Body of pancreas (tissue), 4 donors: ENCODE measurements at places on chromosomes 6 and 20.

DNA sequence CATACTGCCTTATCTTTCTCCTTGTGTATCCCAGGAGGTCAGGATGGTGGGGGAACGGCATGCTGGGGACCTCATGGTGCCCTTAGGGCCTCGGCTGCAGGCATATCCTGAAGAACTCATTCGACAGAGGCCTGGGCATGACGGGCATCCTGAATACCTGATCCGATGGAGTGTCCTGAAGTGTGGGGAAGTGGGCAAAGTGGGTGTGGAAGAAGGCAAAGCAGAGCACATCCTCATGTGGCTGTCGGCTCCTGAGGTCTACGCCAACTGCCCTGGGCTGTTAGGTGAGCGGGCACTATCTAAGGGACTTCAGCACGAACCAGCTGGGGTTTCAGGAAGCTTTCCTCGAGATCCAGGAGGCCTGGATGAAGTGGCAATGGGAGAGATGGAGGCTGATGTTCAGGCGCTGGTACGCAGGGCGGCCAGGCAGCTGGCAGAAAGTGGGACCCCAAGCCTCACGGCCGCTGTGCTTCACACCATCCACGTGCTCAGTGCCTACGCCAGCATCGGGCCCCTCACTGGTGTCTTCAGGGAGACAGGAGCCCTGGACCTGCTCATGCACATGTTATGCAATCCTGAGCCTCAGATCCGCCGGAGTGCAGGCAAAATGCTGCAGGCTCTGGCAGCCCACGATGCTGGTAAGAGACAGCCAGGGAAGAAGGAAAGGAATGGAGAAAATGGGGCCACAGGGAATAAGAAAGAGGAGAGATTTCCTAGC is 2.4 kb downstream of the CUL9 start:
- no peak overlapping the region for H3K4me3 ChIP-seq
- H3K27me3 ChIP-seq: no peaks in the 10 kb centered on the region
- peaks cover 19% of the 10 kb centered on the region for H3K4me1 ChIP-seq
- no peaks in the 10 kb centered on the region for H3K36me3 ChIP-seq
- H3K27ac ChIP-seq: no peak overlapping the region

DNA sequence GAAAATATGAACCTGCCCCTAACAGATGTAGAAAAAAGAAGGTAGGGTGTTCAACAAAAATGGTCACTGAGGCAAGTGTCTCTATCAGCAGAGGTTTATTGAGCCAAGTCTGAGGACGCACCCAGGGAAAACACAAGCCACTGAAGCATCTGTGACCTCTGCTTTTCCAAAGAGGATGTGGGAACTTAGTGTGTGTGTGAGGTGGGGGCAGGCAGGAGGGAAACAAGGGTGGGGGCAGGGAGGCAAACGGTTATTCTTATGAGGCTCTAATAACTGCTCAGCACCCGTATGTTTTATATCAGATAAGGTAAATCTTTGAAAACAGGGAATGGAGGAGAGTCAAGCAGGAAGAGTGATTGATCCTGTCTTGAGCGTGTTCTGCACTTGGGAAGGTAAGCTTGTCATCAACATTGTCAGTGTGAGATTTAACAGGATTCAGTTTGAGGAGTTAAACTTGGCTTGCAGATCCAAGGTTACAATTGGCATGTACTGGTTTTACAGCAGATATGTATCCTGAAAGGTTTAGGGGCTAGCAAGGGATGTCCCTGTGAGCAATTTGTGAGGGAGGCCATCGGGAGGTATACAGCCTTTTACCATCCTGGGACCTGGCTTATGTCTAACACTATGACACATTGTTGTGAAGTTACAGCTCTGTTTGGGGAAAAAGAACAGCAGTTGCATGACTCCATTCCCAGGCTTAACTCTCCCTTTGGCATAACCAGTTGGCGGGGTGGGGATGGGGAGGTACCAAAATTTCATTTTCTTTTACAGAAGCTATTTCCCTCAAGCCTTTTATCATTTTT is 33.7 kb downstream of the NINL start:
- no peak overlapping the region for H3K4me3 ChIP-seq
- no peak for DNase-seq
- peaks cover 15% of the 10 kb centered on the region for H3K4me1 ChIP-seq

GRCh38 chr6:7238526-7238899 is 74.5 kb downstream of the SSR1 start:
- peak overlapping the region; percentile 93 for H3K27ac ChIP-seq
- peaks cover 99% of the 10 kb centered on the region for H3K4me1 ChIP-seq
- no peak overlapping the region for H3K4me3 ChIP-seq
- no peaks in the 10 kb centered on the region for H3K36me3 ChIP-seq
- H3K27me3 ChIP-seq: no peaks in the 10 kb centered on the region
- no peak for DNase-seq

DNA sequence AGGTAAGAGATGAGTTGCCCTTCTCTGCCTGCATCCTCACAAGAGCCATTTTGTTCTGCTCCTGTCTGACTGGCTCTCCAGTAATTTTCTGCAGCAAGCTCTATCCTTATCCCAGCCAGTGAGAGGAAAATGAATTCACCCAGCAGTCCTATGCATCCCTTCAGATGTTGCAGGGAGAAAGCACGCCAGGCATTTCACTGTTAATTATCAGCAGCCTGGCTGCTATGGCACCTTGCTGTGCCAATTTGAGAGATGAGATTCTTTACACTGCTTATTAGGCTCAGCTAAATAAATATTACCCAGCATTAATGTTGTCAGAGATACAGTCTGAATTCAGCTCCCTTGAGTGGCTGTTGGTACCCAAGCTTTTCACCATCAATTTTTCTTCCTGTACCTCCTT is 61.1 kb upstream of the SNAP25 start:
- H3K4me3 ChIP-seq: no peak overlapping the region
- H3K36me3 ChIP-seq: no peaks in the 10 kb centered on the region
- H3K27me3 ChIP-seq: no peaks in the 10 kb centered on the region
- no peaks in the 10 kb centered on the region for H3K4me1 ChIP-seq
- no peak for DNase-seq

DNA sequence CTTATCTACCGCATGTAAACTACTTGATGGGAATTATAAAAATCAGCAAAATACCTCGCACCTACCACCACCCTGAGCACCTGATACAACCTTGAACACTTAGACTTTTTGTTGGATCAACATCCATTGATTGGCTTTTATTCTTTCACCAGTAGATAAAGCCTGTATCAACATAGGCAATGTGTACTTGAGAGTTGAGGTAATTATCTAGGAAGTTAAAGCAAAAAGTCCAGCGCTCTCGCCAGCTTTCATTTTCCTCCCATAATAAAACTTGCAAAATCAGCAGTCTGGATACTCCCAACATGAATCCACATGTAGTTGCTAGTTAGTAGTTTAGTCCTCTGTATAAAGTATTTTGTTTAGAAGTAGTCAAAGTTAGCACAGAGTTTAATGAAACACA is 132.0 kb upstream of the PRDM1 start:
- no peaks in the 10 kb centered on the region for H3K27me3 ChIP-seq
- DNase-seq: no peak
- no peak overlapping the region for H3K27ac ChIP-seq
- no peaks in the 10 kb centered on the region for H3K4me1 ChIP-seq
- H3K36me3 ChIP-seq: no peaks in the 10 kb centered on the region
- H3K4me3 ChIP-seq: no peak overlapping the region

DNA sequence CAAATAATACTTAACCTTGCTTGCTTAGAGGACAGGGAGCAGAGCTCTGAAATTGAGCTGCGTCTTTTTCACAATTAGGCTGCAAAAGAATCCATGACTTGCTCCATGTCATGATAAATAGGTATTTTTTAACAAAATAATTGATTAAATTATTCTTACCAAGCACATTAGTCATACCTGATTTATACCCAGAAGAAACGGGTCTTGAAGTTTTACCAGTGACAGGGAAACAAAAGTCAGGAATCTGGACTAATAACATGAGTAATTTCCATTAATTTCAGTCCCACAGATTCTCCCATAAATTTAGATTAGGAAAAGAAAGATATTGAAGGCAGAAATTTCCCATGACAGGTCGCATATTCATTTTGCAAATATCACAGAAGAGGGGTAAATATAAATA is 85.0 kb upstream of the BMP5 start:
- no peaks in the 10 kb centered on the region for H3K27me3 ChIP-seq
- DNase-seq: no peak
- no peak overlapping the region for H3K27ac ChIP-seq
- H3K36me3 ChIP-seq: no peaks in the 10 kb centered on the region
- no peaks in the 10 kb centered on the region for H3K4me1 ChIP-seq

- H3K36me3 ChIP-seq: no peaks in the 10 kb centered on the region
- no peaks in the 10 kb centered on the region for H3K4me1 ChIP-seq
- DNase-seq: no peak
- H3K27me3 ChIP-seq: no peaks in the 10 kb centered on the region
Observed at GRCh38 chr20:47610945-47611250, 109.2 kb downstream of the NCOA3 start.

DNA sequence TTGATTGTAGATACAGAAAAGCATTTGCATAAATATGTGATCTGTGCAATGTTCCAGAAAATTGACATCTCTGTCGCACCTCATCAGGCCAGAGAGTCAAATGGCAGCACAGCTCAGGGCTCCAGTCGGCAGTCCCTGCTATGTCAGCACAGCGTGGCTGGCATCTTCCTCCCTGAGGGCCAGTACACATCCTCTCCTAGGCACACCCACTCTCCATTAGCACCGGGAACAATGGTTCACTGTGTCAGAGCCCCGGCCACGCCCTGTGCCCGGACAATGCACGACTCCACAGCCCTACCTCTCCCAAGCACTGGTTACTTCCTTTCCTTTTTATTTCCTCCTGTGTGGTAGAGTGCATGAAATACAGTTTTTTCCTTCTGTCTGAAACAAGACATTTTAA is 114.9 kb downstream of the FOXC1 start:
- no peak for DNase-seq
- no peaks in the 10 kb centered on the region for H3K27me3 ChIP-seq
- peak overlapping the region; percentile 38 for H3K27ac ChIP-seq
- no peaks in the 10 kb centered on the region for H3K4me1 ChIP-seq
- no peaks in the 10 kb centered on the region for H3K36me3 ChIP-seq
- no peak overlapping the region for H3K4me3 ChIP-seq

GRCh38 chr6:33018904-33019303 is 9.5 kb upstream of the HLA-DOA start:
- peak overlapping the region; percentile 85 for H3K27ac ChIP-seq
- DNase-seq: peak; percentile 72
- H3K4me3 ChIP-seq: no peak overlapping the region
- H3K27me3 ChIP-seq: no peaks in the 10 kb centered on the region
- H3K36me3 ChIP-seq: no peaks in the 10 kb centered on the region

GRCh38 chr20:24862606-24863005 is 86.5 kb upstream of the CST7 start:
- H3K27me3 ChIP-seq: no peaks in the 10 kb centered on the region
- H3K4me1 ChIP-seq: no peaks in the 10 kb centered on the region
- H3K27ac ChIP-seq: no peak overlapping the region
- H3K4me3 ChIP-seq: no peak overlapping the region
- no peaks in the 10 kb centered on the region for H3K36me3 ChIP-seq
- DNase-seq: no peak

GRCh38 chr20:35271904-35272303 is 6.0 kb downstream of the MMP24OS start:
- H3K4me1 ChIP-seq: peaks cover 47% of the 10 kb centered on the region
- H3K27ac ChIP-seq: no peak overlapping the region
- no peak overlapping the region for H3K4me3 ChIP-seq
- H3K27me3 ChIP-seq: no peaks in the 10 kb centered on the region
- no peaks in the 10 kb centered on the region for H3K36me3 ChIP-seq

DNA sequence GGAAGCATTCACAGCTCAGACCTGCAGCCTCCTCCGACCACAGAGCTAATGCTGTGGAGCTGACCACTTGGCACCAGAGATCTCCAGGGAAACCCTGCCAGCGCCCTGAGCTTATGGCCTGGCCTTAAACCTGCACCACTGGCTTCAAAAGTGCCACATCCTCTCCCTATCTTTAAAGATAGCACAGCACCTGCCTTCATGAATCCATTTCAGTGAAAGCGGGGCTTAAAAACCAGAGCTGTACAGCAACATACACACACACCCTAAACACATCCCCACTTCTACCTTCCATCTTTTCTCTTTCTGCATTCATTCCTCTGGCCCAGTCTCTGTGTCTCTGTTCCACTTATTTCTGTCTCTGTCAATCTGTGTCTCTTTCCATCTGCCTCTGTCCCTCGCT is 59.8 kb upstream of the CCDC167 start:
- no peaks in the 10 kb centered on the region for H3K27me3 ChIP-seq
- H3K4me3 ChIP-seq: no peak overlapping the region
- H3K4me1 ChIP-seq: no peaks in the 10 kb centered on the region
- DNase-seq: no peak

GRCh38 chr6:157108923-157109322 is 214.4 kb downstream of the TMEM242 start:
- H3K4me3 ChIP-seq: no peak overlapping the region
- H3K36me3 ChIP-seq: no peaks in the 10 kb centered on the region
- no peak overlapping the region for H3K27ac ChIP-seq
- peaks cover 9% of the 10 kb centered on the region for H3K4me1 ChIP-seq
- no peaks in the 10 kb centered on the region for H3K27me3 ChIP-seq
- DNase-seq: no peak

GRCh38 chr6:159540152-159540551 is 152.9 kb downstream of the SOD2 start:
- H3K27me3 ChIP-seq: no peaks in the 10 kb centered on the region
- DNase-seq: no peak
- no peaks in the 10 kb centered on the region for H3K4me1 ChIP-seq

GRCh38 chr6:33723371-33724085 is 12.0 kb upstream of the UQCC2 start:
- H3K27ac ChIP-seq: peak overlapping the region; percentile 55
- H3K4me1 ChIP-seq: peaks cover 36% of the 10 kb centered on the region
- no peak overlapping the region for H3K4me3 ChIP-seq
- DNase-seq: no peak
- no peaks in the 10 kb centered on the region for H3K36me3 ChIP-seq

GRCh38 chr6:52976149-52976548 is 18.9 kb downstream of the GSTA4 start:
- no peaks in the 10 kb centered on the region for H3K27me3 ChIP-seq
- no peak overlapping the region for H3K27ac ChIP-seq
- peaks cover 11% of the 10 kb centered on the region for H3K4me1 ChIP-seq
- no peak overlapping the region for H3K4me3 ChIP-seq

GRCh38 chr6:145469021-145469420 is 266.3 kb downstream of the EPM2A start:
- H3K36me3 ChIP-seq: no peaks in the 10 kb centered on the region
- H3K4me1 ChIP-seq: no peaks in the 10 kb centered on the region

GRCh38 chr20:3045042-3045815 is 623 bp upstream of the MRPS26 start:
- peak; percentile 74 for DNase-seq
- peak overlapping the region; percentile 63 for H3K4me3 ChIP-seq
- H3K27ac ChIP-seq: peak overlapping the region; percentile 89

DNA sequence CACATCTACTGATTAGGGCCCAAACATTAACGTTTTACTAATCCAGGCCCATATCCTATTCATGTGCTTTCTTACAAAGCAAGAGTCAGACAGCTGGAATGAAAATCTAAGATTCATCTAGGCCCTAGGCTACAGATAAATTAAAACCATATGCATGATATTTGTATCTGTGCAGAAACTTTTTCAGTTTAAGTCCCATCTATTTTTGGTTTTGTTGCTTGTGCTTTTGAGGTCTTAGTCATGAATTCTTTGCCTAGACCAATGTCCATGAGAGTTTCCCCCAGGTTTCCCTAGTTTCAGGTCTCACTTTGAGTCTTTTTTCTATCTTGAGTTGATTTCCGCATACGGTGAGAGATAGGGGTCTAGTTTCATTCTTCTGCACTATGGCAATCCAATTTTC is 20.2 kb downstream of the ADNP start:
- no peaks in the 10 kb centered on the region for H3K36me3 ChIP-seq
- H3K4me1 ChIP-seq: peaks cover 34% of the 10 kb centered on the region
- H3K27ac ChIP-seq: no peak overlapping the region
- no peak for DNase-seq
